WTC11 (cell line): ENCODE measurements at places on chromosomes 1 and 21. TPM values are rescaled to one million over a fixed set of nuclear protein-coding genes. Genes with fewer than 3 reads are reported as not detected.
A peak's percentile ranks its signal among the peaks of the same experiment; 100 is the strongest.

DNA sequence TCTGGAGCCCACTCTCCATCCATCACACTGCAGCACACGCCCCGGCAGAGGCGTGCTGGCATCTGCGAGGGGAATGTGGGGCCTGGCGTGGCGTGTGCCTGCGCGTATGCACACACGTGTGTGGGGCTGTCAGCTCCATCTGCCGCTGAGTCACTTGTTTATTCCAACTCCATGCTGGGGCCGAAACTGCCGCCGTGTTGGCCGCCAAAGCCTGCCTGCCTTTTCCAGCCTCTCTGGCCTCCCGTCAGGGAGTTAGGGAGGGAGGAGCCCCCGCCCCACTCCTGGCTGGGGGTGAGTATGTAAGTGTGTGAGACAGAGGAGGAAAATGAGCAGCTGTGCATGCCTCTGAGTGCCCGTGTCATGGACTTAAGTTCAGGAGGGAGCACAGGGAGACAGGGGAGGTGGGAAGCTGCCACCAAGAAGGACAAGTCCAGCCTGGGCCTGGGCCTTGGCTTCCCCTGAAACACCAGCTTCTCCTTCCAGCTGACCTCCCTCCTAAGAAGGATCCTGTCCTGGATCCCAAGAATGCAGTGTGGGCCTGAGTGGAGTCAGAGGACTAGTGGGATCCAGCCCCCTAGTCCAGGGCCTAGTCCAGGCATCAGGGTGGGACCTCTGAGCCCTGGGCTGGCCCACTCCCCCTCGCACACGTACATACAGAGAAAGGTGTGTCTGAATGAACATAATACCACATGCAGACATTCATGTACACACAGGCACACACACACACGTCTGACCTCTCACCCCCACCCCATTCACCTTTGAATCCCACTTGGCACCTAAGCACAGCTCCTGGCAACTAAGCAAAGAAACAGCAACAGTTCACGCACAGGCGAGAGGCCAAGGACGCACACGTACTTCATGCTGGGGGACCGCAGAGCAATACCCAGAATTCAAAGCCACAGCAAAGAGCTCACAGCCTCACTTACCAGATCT is 24.7 kb downstream of the MEF2D start:
- no peak for DNase-seq
- H3K36me3 ChIP-seq = peaks cover 27% of the 10 kb centered on the region
- no peaks in the 10 kb centered on the region for H3K27me3 ChIP-seq
- no peak overlapping the region for H3K4me3 ChIP-seq

DNA sequence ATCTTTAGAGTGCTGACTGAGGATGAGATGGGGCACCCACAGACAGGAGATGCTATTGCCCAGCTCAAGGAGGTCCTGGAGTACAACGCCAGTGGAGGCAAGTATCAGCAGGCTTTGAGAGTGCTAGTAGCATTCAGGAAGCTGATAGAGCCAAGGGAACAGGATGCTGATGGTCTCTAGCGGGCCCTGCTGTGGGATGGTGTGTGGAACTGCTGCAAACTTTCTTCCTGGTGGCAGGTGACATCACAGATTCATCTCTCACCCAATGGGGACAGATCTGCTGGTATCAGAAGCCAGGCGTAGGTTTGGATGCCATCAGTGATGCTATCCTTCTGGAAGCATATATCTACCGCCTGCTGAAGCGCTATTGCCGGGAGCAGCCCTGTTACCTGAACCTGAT is 609.8 kb upstream of the NCAM2 start:
- H3K27me3 ChIP-seq = no peaks in the 10 kb centered on the region
- H3K27ac ChIP-seq = no peak overlapping the region
- 0 out of 2 replicates have a peak, but pooled peaks cover 8% of the 10 kb centered on the region for H3K36me3 ChIP-seq
- H3K4me3 ChIP-seq = no peak overlapping the region
- DNase-seq = peak; percentile 12

- no peak for DNase-seq
- H3K4me3 ChIP-seq = no peak overlapping the region
- peaks cover 33% of the 10 kb centered on the region for H3K4me1 ChIP-seq
- no peaks in the 10 kb centered on the region for H3K36me3 ChIP-seq
These were observed 63.9 kb upstream of the DISP3 start for GRCh38 chr1:11414926-11415538.

DNA sequence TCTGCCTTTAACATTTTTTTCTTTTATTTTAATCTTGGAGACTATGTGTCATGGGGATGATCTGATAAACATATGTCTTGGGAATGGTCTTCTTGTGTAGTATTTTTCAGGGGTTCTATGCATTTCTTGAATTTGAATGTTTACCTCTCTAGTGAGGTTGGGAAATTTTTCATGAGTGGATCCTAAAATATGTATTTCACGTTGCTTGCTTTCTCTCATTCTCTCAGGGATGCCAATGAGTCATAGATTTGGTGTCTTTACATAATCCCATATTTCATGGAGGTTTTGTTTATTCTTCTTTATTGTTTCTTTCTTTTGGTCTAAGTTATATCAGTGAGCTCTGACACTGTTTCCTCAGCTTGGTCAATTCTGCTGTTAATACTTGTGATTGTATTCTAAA is 1237.2 kb downstream of the PLA2G4A start:
- H3K4me1 ChIP-seq = no peaks in the 10 kb centered on the region
- H3K27me3 ChIP-seq = no peaks in the 10 kb centered on the region
- DNase-seq = no peak
- H3K36me3 ChIP-seq = peaks cover 4% of the 10 kb centered on the region; the same call in 1 of the 2 replicates
- H3K4me3 ChIP-seq = no peak overlapping the region
- H3K27ac ChIP-seq = no peak overlapping the region

DNA sequence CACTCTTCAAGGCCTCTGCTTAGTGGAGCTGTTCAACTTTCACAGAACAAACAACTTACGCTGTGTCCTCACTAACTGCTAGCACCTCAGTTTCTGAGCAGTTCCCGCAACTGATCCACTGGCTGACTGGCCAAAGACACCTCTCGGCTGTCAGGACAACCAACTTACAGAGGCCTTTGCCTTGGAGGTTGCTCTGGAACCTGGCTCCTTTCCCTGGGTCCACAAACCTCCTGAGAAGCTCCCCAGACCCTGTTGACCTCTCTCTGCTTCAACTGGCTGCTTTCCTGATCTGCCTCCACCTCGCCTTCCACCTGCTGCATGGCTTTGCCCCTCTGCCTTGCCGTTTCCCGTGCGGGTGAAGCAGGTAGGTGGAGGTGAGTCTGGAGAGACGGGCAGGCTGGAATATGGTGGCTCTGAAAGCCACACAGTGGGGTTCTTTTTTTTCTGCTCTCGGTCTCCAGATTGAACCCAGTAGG is 13.0 kb downstream of the BTBD19 start:
- H3K27ac ChIP-seq = 0 out of 2 replicates have a peak overlapping the region, but pooled peaks have one; percentile 42
- no peaks in the 10 kb centered on the region for H3K36me3 ChIP-seq
- peaks cover 18% of the 10 kb centered on the region for H3K4me1 ChIP-seq
- H3K4me3 ChIP-seq = peak overlapping the region; percentile 81
- H3K27me3 ChIP-seq = no peaks in the 10 kb centered on the region
- DNase-seq = no peak

- peak overlapping the region; percentile 97 for H3K4me3 ChIP-seq
- peaks cover 26% of the 10 kb centered on the region for H3K36me3 ChIP-seq
- peak overlapping the region; percentile 95 for H3K27ac ChIP-seq
- DNase-seq = no peak
These were observed 1.3 kb downstream of the SMG5 start for GRCh38 chr1:156281281-156281680.

- H3K27ac ChIP-seq = no peak overlapping the region
- no peaks in the 10 kb centered on the region for H3K27me3 ChIP-seq
- peaks cover 22% of the 10 kb centered on the region for H3K4me1 ChIP-seq
- no peak overlapping the region for H3K4me3 ChIP-seq
These were observed 112.3 kb upstream of the TRABD2B start for GRCh38 chr1:48109390-48110013.

- H3K27me3 ChIP-seq = no peaks in the 10 kb centered on the region; the same call in 1 of the 2 replicates
- no peaks in the 10 kb centered on the region for H3K36me3 ChIP-seq
- DNase-seq = peak; percentile 46
These were observed 22.3 kb upstream of the SARS1 start for GRCh38 chr1:109191377-109191776.

GRCh38 chr1:161098210-161099068 is at the start of gene KLHDC9:
Gene KLHDC9, plus strand, starts transcription at chr1:161098361. Its CDS starts 175 bp downstream, at chr1:161098536.
- H3K36me3 ChIP-seq = peaks cover 15% of the 10 kb centered on the region
- H3K27ac ChIP-seq = peak within 1 kb of the TSS; percentile 81
- DNase-seq = peak; percentile 91
- H3K4me3 ChIP-seq = peak within 1 kb of the TSS; percentile 80
- peaks cover 6% of the 10 kb centered on the region; the same call in 1 of the 2 replicates for H3K27me3 ChIP-seq

DNA sequence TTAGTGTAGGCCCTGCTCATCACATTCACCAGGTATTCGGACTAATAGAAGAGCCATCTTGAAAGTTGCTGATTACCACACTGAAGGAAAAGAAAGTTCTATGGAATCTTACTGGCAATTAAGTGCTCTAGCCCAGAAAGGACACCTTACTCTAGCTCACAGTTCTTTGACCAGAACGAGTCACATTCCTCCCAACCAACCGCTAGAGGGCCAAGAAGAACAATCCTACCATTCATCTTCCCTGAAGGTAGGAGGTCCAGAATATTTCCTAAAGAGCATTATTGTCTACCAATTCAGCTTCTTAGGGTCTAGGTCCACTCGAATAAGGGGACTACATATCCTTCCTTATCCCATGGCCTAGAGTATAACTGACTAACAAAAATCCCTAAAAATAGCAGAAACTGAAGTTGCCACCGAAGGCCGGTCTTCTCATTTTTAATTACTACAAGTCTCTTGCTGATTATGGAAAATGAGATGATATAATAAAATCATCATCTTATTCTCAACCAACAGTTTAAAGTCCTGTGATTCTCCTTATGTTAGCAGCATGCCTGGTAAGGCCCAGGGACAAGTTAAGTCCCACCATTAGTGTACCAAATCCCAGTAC is 2.7 kb upstream of the FMO1 start:
- no peak overlapping the region for H3K27ac ChIP-seq
- peaks cover 25% of the 10 kb centered on the region for H3K27me3 ChIP-seq
- H3K4me1 ChIP-seq = peaks cover 18% of the 10 kb centered on the region
- H3K4me3 ChIP-seq = no peak overlapping the region

DNA sequence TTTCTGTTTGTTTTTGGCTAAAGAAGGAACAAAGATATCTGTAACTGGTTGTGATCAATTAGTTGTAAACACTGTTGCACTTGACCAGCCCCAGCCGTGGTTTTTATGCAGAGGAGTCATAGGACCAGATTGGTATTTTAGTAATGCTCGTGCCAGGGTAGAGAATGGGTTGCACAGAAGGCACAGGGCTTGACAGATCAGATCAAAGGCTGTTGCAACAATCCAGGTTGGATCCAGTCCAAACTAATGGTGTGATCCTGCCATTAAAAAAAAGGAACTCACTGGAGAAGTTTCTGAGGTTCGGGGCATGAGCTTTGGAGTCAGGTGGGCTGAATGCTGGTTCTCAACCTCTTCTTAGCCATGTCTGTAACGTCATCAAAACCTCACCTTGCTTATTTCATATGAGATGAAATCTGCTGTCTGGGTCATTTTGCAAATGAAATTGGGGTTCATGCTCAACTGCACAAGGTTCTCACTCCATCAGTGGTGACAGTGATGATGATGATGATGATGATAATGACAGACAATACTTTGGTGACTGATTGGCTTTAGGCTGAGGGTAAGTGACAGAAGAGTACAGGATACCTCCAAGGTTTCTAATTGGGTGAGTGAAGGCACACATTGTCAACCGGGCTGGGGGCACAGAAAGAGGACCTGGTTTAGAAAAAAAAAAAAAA is 43.1 kb downstream of the ZNF281 start:
- no peak overlapping the region for H3K4me3 ChIP-seq
- H3K27ac ChIP-seq = peak overlapping the region; percentile 92
- DNase-seq = no peak
- peaks cover 28% of the 10 kb centered on the region for H3K36me3 ChIP-seq
- H3K4me1 ChIP-seq = peaks cover 64% of the 10 kb centered on the region
- H3K27me3 ChIP-seq = peaks cover 3% of the 10 kb centered on the region; the same call in 1 of the 2 replicates

- no peaks in the 10 kb centered on the region for H3K36me3 ChIP-seq
- no peaks in the 10 kb centered on the region for H3K27me3 ChIP-seq
- no peak overlapping the region for H3K4me3 ChIP-seq
- peaks cover 23% of the 10 kb centered on the region for H3K4me1 ChIP-seq
- DNase-seq = peak; percentile 66
These were observed 100.7 kb downstream of the BARHL2 start for GRCh38 chr1:90616395-90616794.

DNA sequence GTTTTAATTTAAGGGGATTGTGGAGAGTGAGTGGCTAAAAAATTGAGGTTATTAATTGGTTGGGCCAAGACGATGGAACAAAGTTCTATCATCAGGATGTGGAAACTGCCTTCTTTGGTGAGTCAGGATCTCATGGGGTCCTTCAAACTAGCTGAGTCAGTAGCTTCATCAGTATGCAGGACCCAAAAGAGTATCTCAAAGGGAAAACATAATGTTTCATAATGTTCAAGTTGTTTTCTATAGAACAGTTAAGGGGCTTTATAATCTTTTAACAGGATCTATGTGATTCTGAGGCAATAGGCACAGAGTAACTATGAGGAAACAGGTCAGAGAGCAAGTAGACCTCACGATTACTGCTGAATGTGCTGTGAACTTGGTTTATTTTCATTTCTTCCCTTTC is 3.2 kb upstream of the OLFML2B start:
- peaks cover 17% of the 10 kb centered on the region for H3K4me1 ChIP-seq
- no peak for DNase-seq
- H3K27me3 ChIP-seq = peaks cover 69% of the 10 kb centered on the region
- H3K27ac ChIP-seq = no peak overlapping the region

DNA sequence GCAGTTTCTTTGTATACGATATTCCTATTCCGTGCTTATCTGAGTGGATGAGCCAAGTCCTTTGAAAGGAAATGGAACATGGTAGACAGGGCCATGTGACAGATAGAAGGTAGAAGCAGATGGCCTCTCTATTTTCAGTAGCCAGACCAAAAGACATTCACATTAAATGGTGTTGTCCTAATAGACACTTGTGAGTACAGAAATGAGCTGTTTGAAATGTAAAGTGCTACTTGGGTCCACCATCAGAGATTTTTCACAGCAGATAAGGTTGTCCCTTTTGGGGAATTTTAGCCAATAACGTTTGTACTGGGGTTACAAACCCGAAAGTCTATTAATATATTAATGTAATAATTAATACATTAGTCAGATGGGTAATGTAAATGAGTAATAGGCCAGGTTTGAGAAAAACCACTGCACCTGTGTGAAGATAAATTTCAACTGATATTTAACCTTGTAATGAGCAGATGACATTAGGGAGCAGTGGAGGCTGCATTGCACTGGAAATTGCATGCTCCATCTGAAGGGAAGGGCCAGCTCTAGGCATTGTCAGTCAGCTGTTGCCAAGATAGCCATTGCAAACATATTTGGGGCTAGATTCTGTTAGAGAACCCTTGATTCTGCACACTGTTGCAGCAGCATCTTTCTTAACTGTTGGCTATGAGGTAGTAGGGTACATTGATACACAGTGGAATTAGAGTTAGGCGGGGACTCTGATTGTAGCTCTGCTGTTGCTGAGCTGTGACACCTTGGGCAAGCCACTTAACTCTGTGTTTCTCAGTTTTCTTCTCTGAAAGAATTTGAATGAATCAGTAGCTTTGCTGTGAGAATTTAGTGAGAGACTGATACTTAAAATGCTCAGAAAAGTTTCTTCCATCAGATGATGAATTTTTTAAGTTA is 43.8 kb downstream of the FGGY start:
- H3K4me3 ChIP-seq = no peak overlapping the region
- H3K36me3 ChIP-seq = no peaks in the 10 kb centered on the region
- no peaks in the 10 kb centered on the region for H3K4me1 ChIP-seq
- no peak overlapping the region for H3K27ac ChIP-seq
- H3K27me3 ChIP-seq = no peaks in the 10 kb centered on the region

- no peaks in the 10 kb centered on the region for H3K27me3 ChIP-seq
- H3K27ac ChIP-seq = peak overlapping the region; percentile 87
- H3K36me3 ChIP-seq = peaks cover 3% of the 10 kb centered on the region
- no peak overlapping the region for H3K4me3 ChIP-seq
- no peak for DNase-seq
These were observed 149.1 kb upstream of the L1TD1 start for GRCh38 chr1:62045574-62045973.

GRCh38 chr1:55578646-55579045 is 363.5 kb upstream of the USP24 start:
- no peak overlapping the region for H3K27ac ChIP-seq

FAM72C gene
- 14.7 to 17.5 TPM (median 15.7 TPM) in 3 replicates for total RNA-seq

NOS1AP gene
- total RNA-seq = 10.0 to 14.7 TPM (median 10.2 TPM) in 3 replicates

FLG2 gene
- not detected in 3 replicates for total RNA-seq

S100A9 gene
- total RNA-seq = 0.33 to 0.37 TPM in 2 of 3 replicates, not detected in the other
